ENCODE measurements at places on chromosomes 1 and 21.

DNA sequence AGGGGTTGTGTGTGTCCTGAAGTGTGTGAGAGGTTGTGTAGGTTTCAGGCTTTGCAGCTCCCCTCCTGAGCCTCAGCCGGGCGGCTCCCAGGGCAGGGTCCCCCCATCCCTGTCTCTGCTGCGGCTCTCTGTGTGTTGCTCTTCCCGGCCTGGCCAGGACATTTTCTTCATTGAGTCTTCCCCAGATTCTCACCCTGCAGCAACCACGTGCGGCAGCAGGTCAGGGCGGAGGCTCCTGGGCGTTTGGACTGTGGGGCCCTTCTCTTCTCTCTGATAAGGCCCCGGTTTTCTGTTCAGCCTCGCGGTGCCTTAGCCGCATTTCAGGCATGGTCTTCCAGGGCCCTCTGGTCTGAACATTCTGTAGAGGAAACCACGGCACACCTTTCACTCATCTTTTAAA lies 1.8 kb upstream of the TCP10L start:
- H3K36me3 ChIP-seq, result no peaks in the 10 kb centered on the region
- H3K4me3 ChIP-seq, result no peak overlapping the region
- H3K27me3 ChIP-seq, result no peaks in the 10 kb centered on the region
- DNase-seq, result no peak
- no peak overlapping the region for H3K27ac ChIP-seq
- no peaks in the 10 kb centered on the region for H3K4me1 ChIP-seq

GRCh38 chr1:155062151-155062686 lies 1.3 kb upstream of the EFNA4 start:
- DNase-seq, result no peak
- H3K27me3 ChIP-seq, result peaks cover 2% of the 10 kb centered on the region
- H3K27ac ChIP-seq, result no peak overlapping the region
- peaks cover 7% of the 10 kb centered on the region for H3K36me3 ChIP-seq
- H3K4me1 ChIP-seq, result peaks cover 29% of the 10 kb centered on the region

- H3K27ac ChIP-seq, result no peak overlapping the region
- peak; percentile 59 for DNase-seq
- H3K27me3 ChIP-seq, result no peaks in the 10 kb centered on the region
- peaks cover 12% of the 10 kb centered on the region for H3K4me1 ChIP-seq
- H3K4me3 ChIP-seq, result no peak overlapping the region
Measured at GRCh38 chr1:65075123-65075976, 72.7 kb upstream of the AK4 start.

DNA sequence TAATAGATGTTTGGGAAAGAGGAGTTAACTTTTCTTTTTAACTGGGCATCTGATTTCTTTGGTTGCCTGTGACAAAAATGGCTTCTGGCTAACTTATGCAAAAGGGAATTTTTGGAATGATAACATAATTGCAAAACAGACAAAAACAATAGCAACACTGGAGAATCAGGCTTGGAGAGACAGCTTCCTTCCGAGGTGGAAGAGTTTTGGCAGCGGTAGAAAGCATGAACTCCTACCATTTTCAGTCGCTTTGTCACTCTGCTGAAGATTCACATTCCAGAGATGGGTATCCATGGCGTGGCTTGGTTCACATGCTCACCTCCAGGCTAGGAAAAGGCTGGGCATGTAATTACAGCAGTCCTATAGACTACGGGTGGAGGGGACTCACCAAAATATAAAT lies 17.2 kb upstream of the FGGY start:
- H3K27ac ChIP-seq, result no peak overlapping the region
- H3K27me3 ChIP-seq, result peaks cover 6% of the 10 kb centered on the region
- no peaks in the 10 kb centered on the region for H3K36me3 ChIP-seq
- no peak for DNase-seq

DNA sequence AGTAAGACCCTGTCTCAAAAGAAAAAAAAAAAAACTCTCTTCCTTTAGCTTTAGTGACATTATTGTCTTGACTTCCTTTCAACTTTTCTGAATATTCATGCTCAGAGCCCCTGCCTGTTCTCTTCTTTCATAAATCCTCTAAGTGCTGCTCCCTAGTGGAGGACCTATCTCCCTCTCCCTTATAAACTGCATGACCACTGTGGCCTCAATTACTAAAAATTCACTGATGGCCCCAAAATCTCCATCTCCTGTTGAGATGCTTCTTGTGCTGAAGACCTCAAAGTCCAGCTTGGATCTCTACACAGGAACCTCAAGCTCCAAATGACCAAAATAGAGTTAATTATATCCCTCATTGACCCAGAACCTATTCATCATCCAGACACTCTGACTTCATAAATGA lies 7.8 kb downstream of the ITLN1 start:
- peaks cover 26% of the 10 kb centered on the region for H3K4me1 ChIP-seq
- H3K27ac ChIP-seq, result peak overlapping the region; percentile 20
- H3K36me3 ChIP-seq, result no peaks in the 10 kb centered on the region

- no peak overlapping the region for H3K27ac ChIP-seq
- no peaks in the 10 kb centered on the region for H3K4me1 ChIP-seq
- H3K27me3 ChIP-seq, result peaks cover 45% of the 10 kb centered on the region
- peak; percentile 16 for DNase-seq
Measured at GRCh38 chr1:21534674-21535378, 25.6 kb downstream of the ALPL start.

GRCh38 chr1:232140419-232141166 lies 489.3 kb downstream of the SIPA1L2 start:
- H3K36me3 ChIP-seq, result peaks cover 2% of the 10 kb centered on the region
- DNase-seq, result no peak
- no peak overlapping the region for H3K4me3 ChIP-seq
- H3K27me3 ChIP-seq, result peaks cover 3% of the 10 kb centered on the region

DNA sequence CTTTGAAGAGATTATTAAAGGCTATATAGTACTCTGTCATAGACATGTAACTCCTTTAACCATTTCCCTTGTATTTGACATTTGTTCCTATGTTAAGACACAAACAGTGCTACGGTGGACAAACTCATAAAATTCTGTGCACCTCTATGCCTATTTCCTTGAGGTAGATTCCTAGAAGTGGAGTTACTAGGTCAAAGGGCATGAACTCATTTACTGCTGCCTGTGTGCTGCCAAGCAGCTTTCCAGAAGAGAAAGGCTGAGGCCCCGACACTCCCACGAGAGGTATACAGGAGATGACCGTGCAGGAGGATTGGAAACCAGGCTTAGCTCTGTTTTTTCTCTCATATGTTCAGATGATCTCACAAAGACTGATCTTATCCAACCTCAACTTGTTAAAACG lies 34.4 kb upstream of the TENT5C start:
- peaks cover 22% of the 10 kb centered on the region for H3K4me1 ChIP-seq
- H3K27ac ChIP-seq, result no peak overlapping the region
- no peak overlapping the region for H3K4me3 ChIP-seq
- DNase-seq, result no peak
- H3K36me3 ChIP-seq, result no peaks in the 10 kb centered on the region

- DNase-seq, result no peak
- no peaks in the 10 kb centered on the region for H3K36me3 ChIP-seq
- no peak overlapping the region for H3K27ac ChIP-seq
- H3K4me3 ChIP-seq, result no peak overlapping the region
Measured at GRCh38 chr1:34827341-34827941, 32.1 kb downstream of the SMIM12 start.

DNA sequence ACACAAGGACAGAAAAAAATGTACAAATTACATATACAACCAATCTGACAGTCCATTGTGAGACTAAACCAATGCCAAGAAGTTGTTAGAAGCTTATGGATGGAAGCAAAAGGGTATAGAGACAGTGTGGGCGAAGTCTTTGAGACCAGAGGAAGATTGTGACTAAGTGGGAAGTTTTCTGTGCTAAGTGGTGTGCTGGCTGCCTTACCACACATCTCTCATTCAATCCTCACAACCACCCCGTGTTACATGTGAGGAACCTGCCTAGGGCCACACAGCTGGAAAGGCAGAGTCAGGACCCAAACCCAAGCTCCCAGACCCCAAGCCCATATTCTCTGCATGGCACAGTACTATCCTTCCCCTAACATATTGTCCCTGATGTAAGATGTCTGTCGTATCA lies 53.5 kb upstream of the DUSP10 start:
- peaks cover 9% of the 10 kb centered on the region for H3K36me3 ChIP-seq
- peaks cover 60% of the 10 kb centered on the region for H3K4me1 ChIP-seq
- peak overlapping the region; percentile 89 for H3K27ac ChIP-seq
- peaks cover 2% of the 10 kb centered on the region for H3K27me3 ChIP-seq
- peak overlapping the region; percentile 65 for H3K4me3 ChIP-seq

- H3K4me1 ChIP-seq, result no peaks in the 10 kb centered on the region
- peaks cover 2% of the 10 kb centered on the region for H3K27me3 ChIP-seq
- H3K36me3 ChIP-seq, result no peaks in the 10 kb centered on the region
- H3K4me3 ChIP-seq, result no peak overlapping the region
Measured at GRCh38 chr1:230058626-230059025, 8.4 kb upstream of the GALNT2 start.

DNA sequence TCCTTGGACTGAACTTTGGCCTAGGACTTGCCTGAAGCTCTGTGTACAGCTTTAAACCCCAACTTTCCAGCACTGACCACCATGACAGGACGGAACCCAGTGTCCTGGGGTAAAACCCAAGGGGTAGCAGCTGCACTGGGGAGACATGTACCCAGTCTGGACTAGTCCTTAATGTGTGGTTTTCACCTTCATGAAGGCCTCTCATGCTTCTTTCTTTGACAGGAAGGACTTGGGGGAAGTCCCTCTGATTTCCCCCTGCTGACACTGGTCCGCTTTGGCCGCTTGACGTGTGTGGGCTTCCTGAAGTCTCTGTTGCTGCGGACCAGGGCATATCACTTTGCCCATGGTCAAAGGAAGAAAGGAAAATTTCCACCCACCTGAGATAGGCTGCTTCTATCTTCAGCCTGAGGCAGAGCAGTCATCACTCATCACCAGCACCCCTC lies 66.3 kb upstream of the PRDX6 start:
- H3K36me3 ChIP-seq, result no peaks in the 10 kb centered on the region
- peak overlapping the region; percentile 43 for H3K4me3 ChIP-seq
- no peaks in the 10 kb centered on the region for H3K27me3 ChIP-seq
- peak overlapping the region; percentile 78 for H3K27ac ChIP-seq
- peak; percentile 28 for DNase-seq
- peaks cover 83% of the 10 kb centered on the region for H3K4me1 ChIP-seq

DNA sequence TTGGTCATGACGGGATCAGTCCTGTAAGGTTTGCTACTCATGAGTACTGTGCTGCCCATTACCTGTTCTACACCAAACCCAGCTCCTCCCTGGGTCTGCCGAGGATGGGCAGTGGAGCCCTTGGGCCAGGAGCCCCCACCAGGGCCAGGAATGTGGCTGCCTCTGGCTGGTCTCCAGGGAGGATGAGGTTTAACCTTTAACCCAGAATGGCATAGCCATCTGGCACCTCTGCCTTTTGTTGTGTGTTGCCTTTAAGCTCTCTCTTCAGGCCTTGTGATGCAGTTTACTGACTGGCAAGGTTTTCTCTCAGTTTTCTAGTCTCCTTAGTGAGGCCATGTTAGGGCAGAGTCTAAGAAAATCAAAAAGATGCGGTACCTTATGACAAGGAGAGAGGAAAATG lies 38.6 kb downstream of the SIPA1L2 start:
- H3K4me1 ChIP-seq, result peaks cover 28% of the 10 kb centered on the region
- H3K4me3 ChIP-seq, result no peak overlapping the region
- no peaks in the 10 kb centered on the region for H3K36me3 ChIP-seq
- no peak for DNase-seq

DNA sequence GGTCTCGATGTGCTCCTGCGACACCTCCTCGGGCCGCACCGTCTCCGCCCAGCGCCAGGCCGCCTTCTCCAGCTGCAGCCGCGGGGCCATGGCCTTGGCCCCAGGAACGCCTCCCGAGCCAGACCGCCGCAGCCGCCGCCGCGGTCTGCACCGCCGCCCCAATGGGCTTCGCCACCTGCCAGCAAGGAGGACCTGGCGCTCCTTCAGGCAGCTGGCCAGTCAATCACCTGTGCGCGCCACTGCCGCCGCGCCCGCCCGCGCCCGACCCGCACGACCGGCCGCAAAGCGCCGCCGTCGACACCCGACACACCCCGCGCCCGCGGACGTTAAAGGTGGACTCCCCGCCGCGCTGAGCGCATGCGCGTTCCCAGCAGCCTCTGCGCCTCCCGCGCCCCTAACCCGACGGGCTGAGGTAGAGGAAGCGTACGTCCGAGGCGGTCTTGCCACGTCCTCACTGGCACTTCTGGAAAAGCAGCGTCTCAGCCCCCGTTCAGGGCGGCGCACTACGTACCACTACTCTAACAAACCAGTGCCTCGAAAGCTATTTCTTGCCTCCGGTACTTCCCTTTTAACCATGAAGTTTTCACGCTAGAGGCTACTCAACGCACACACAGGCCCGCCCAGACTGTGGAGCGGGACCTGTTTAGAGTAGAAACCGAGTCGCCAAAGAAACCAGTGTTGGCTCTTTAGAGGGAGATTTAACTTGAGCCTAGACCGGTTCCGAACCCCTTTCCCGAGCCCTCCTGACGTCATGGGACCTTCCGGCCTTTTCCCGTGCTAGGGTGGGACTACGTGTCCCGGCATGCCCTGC lies at the start of gene USP48:
Gene USP48 (minus strand): TSS at position 282 of the 811 bp plus-strand sequence. CDS start 192 bp downstream, at position 90.
- peaks cover 38% of the 10 kb centered on the region for H3K4me1 ChIP-seq
- DNase-seq, result peak; percentile 98
- H3K4me3 ChIP-seq, result peak within 1 kb of the TSS; percentile 92
- H3K27me3 ChIP-seq, result no peaks in the 10 kb centered on the region
- H3K27ac ChIP-seq, result peak within 1 kb of the TSS; percentile 100

DNA sequence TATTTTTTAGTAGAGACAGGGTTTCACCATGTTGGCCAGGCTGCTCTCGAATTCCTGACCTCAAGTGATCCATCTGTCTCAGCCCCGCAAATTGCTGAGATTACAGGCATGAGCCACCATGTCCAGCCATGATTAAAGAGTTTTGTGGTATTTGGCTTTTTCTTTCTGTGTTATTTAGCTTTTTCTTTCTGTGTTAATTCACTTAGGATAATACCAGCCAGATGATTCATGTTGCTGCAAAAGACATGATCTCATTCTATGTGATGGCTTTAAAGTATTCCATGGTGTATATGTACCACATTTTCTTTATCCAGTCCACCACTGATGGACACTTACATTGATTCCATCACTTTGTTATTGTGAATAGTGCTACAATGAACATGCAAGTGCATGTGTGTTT lies 1135.2 kb downstream of the AMY1C start:
- H3K27ac ChIP-seq, result no peak overlapping the region
- H3K4me1 ChIP-seq, result no peaks in the 10 kb centered on the region
- DNase-seq, result no peak
- no peaks in the 10 kb centered on the region for H3K36me3 ChIP-seq

- peaks cover 28% of the 10 kb centered on the region for H3K4me1 ChIP-seq
- no peak overlapping the region for H3K4me3 ChIP-seq
- no peaks in the 10 kb centered on the region for H3K27me3 ChIP-seq
- peaks cover 26% of the 10 kb centered on the region for H3K36me3 ChIP-seq
- H3K27ac ChIP-seq, result no peak overlapping the region
Measured at GRCh38 chr1:167950569-167950968, 13.7 kb upstream of the MPC2 start.
